A549 treated with Mapracorat at 1 μM for 4 hours (cell line): ENCODE measurements at places on chromosomes 3 and 15. TPM values are rescaled to one million over a fixed set of nuclear protein-coding genes. Genes with fewer than 3 reads are reported as not detected.

ZNF660 gene
- not detected in 5 replicates for total RNA-seq

CDCP1 gene
- total RNA-seq, result 7.7 to 9.6 TPM (median 8.3 TPM) in 5 replicates

DAZL gene
- not detected in 5 replicates for total RNA-seq

TMIE gene
- total RNA-seq, result 0.10 to 0.23 TPM (median 0.13 TPM) in 3 of 5 replicates, not detected in the others

ARPP19 gene
- total RNA-seq, result 86.8 to 115 TPM (median 103 TPM) in 5 replicates

CRYBG3 gene
- 5.4 to 8.1 TPM (median 5.9 TPM) in 5 replicates for total RNA-seq

HEG1 gene
- 6.5 to 11.3 TPM (median 9.1 TPM) in 5 replicates for total RNA-seq

GOLGA6L2 gene
- total RNA-seq, result not detected in 5 replicates
